ENCODE measurements at places on chromosomes 12 and 14.
A peak's percentile ranks its signal among the peaks of the same experiment; 100 is the strongest.

GRCh38 chr14:95529216-95529615 lies 5.6 kb upstream of the GLRX5 start:
- H3K27ac ChIP-seq = no peak overlapping the region
- peaks cover 33% of the 10 kb centered on the region for H3K4me1 ChIP-seq
- no peaks in the 10 kb centered on the region for H3K27me3 ChIP-seq

- H3K4me1 ChIP-seq = peaks cover 15% of the 10 kb centered on the region
- H3K27ac ChIP-seq = no peak overlapping the region
- H3K4me3 ChIP-seq = no peak overlapping the region
Observed at GRCh38 chr12:130879212-130879686, 7.4 kb downstream of the RAN start.

- H3K27me3 ChIP-seq = no peaks in the 10 kb centered on the region
- H3K4me1 ChIP-seq = no peaks in the 10 kb centered on the region
- H3K4me3 ChIP-seq = no peak overlapping the region
- H3K27ac ChIP-seq = no peak overlapping the region
Observed at GRCh38 chr12:62767946-62768345, 167.0 kb downstream of the PPM1H start.

DNA sequence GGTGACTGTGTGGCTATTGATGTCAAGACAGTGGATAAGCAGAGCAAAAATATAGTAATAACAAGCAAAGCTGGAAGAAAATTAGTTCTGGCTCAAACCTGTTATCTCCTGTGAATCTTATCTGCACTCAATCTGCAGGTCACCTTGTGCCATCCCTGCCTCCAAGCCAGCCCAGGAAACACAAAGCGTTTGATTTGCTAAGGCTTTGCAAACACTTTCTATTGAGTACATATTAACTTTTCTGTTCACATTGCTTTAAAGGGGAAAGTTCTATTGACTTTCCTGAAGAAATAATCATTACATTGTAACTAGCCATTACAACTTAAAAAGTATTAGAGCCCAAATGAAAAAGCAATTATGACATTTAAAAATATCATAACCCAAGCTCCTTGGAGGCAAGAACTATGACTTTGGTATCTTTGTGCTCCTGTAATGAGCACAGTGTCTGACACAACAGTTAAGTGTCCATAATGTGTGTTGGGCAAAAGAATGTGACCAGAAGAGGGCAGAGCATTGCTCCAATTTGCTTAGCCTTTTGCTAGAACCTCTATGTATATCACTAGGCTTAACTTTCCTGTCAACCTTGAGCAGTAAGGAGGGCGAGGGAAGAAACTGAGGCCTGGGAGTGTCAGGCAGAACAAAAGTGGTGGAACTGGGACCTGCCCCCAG lies 24.7 kb downstream of the SERPINA3 start:
- H3K4me1 ChIP-seq = no peaks in the 10 kb centered on the region
- peaks cover 12% of the 10 kb centered on the region for H3K27me3 ChIP-seq
- no peak overlapping the region for H3K4me3 ChIP-seq
- H3K36me3 ChIP-seq = no peaks in the 10 kb centered on the region
- no peak for DNase-seq

DNA sequence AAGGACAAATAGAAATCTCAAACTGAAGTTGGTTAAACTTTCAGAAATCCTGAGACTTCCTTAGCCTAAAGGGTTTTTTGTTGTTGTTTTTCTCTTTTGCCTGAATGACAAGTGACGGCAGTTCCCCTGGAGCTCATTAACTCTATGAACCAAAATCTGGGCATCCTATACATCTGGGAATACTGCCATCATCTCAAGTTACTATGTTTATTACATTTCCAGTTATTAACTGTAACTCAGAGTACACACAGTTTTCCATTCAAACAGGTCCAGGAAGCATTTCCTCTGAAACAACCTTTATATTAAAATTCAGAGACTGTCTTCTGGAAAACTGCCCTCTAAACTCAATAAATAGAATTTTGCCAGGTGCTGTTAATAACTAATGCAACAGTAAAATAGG lies 55.6 kb upstream of the CDKL1 start:
- no peak for DNase-seq
- H3K4me3 ChIP-seq = no peak overlapping the region
- H3K27me3 ChIP-seq = no peaks in the 10 kb centered on the region
- no peak overlapping the region for H3K27ac ChIP-seq
- H3K4me1 ChIP-seq = no peaks in the 10 kb centered on the region

GRCh38 chr12:58529114-58529665 lies 391.1 kb downstream of the LRIG3 start:
- H3K4me1 ChIP-seq = no peaks in the 10 kb centered on the region
- H3K27me3 ChIP-seq = no peaks in the 10 kb centered on the region
- H3K4me3 ChIP-seq = no peak overlapping the region
- H3K27ac ChIP-seq = no peak overlapping the region
- DNase-seq = no peak
- H3K36me3 ChIP-seq = no peaks in the 10 kb centered on the region

DNA sequence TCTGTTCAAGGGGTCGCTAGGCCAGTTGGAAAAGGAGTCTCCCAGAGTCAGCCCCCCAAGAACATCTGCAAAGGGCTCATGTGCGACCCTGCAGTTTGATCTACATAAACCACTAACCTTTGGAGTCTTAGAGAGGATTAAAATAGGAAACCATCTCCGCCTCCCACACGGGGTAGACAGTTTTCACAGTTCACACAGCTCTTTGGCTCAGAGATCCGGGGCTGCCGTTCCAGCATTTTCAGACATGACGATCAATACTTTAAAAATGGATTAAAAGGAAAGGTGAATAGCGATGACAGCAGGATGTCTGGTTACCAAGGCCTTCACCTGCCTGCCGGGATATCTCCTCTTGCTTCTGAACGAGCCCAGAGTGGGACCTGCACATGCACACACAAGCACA lies 59.8 kb upstream of the BCL11B start:
- H3K27ac ChIP-seq = no peak overlapping the region
- no peaks in the 10 kb centered on the region for H3K36me3 ChIP-seq
- no peak overlapping the region for H3K4me3 ChIP-seq
- no peaks in the 10 kb centered on the region for H3K4me1 ChIP-seq
- H3K27me3 ChIP-seq = no peaks in the 10 kb centered on the region
- no peak for DNase-seq

DNA sequence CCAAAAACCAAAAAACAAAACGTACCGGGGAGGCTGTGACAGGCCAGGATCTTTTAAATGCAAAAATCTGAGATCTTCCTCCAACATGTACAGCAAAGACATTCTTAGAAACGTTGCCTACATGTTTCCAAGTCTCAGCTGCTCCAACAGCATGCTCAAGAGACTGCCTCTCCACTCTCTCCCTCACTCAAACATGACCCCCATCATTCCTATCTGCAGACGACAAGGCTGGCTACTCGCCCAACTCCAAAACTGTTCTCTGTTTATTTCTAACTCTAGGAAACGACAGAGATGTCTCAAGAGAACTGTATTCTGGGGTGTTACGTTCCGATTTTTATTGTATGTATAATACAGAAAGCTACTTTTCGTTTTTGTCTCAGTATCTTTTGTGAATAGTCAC lies 57.5 kb upstream of the TMCC3 start:
- H3K27ac ChIP-seq = no peak overlapping the region
- H3K36me3 ChIP-seq = no peaks in the 10 kb centered on the region
- H3K4me1 ChIP-seq = no peaks in the 10 kb centered on the region

DNA sequence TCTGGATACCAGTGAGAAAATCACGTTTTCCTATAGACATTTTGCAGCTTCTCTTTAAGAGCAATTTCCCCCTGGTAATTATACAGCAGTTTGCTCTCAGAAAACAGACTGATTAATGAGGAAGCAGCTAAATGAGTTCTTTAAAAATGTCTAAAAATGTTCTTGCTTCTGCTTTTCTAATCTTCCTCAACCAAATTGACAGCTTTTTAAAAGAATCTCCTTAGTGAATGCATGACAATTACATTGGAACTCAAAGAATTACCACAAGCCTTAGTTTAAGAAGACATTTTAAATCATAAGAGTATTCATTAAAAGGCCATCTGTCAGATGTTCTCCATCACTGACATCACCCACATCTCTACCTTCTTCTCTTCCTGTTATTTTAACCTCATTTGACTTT lies 135.8 kb upstream of the PLXNC1 start:
- no peak overlapping the region for H3K27ac ChIP-seq
- peaks cover 3% of the 10 kb centered on the region for H3K27me3 ChIP-seq
- no peak overlapping the region for H3K4me3 ChIP-seq
- peaks cover 7% of the 10 kb centered on the region for H3K4me1 ChIP-seq
- DNase-seq = no peak

DNA sequence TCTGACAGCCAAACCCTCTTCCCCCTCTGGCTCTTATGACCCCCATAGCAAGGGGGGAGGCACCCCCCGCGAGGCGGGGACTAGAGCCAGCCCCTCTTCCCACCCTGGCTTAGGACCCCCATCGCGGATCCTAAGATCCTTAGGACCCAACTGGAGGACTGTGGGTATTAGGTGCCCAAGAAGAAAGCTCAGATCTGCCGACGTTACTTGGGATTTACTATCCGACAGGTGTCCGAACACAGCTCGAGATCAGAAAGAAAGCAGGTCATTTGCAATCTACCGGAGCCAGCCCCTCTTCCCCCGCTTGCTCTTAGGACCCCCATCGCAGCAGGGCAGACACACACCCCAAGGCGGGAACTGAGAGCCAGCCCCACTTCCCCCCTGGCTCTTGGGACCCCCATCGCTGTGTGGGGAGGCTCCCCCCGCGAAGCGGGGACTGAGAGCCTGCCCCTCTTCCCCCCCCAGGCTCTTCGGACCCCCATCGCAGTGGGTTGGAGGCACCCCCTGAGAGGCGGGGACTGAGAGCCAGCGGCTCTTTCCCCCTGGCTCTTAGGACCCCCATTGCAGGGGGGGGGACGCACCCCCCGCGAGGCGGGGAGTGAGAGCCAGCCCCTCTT lies 46.8 kb downstream of the DDX11 start:
- no peak for DNase-seq
- peaks cover 32% of the 10 kb centered on the region for H3K4me1 ChIP-seq
- no peak overlapping the region for H3K4me3 ChIP-seq
- H3K27me3 ChIP-seq = peaks cover 42% of the 10 kb centered on the region

DNA sequence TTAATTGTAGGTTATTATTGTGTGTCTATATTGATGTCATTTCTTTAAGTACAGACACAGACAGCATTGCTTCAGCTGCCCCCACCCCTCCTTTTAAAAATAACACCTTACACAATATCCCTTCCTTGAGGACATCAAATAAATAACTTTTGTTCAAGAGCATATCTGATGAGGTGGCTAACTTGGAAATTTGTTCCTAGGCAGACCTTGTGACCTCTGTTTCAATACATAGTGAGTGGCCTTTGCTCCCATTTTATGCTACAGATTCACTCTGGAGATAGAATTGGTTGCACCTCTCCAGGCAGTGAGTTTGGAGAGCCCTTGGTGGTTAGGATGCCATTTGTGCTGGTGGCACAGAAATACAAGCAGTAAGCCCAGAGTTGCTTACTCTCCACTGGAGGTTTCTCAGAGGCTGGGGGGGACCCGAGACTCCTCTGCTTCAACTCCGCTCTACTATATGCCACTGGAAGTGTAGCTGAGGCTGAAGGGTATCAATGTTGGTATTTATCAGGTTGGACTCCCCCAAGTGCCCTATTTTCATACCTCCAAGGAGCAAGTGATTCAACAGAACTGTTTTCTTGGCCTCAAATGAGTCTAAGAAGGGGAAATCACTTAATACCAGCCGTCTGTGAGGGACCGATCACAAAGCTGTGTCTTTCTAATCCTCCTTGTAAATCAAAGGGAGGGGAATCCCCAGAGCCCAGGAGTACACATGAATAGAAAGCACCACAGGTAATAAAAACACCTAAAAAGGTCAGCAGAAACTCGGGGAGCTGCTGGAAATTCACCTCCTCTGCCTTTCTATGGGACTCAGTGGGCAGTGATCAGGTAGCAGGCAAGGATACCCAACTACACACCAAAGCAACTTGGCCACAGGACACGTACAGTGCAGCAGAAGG lies 463.1 kb downstream of the RAD51B start:
- peak overlapping the region; percentile 92 for H3K27ac ChIP-seq
- no peak overlapping the region for H3K4me3 ChIP-seq
- DNase-seq = peak; percentile 8

DNA sequence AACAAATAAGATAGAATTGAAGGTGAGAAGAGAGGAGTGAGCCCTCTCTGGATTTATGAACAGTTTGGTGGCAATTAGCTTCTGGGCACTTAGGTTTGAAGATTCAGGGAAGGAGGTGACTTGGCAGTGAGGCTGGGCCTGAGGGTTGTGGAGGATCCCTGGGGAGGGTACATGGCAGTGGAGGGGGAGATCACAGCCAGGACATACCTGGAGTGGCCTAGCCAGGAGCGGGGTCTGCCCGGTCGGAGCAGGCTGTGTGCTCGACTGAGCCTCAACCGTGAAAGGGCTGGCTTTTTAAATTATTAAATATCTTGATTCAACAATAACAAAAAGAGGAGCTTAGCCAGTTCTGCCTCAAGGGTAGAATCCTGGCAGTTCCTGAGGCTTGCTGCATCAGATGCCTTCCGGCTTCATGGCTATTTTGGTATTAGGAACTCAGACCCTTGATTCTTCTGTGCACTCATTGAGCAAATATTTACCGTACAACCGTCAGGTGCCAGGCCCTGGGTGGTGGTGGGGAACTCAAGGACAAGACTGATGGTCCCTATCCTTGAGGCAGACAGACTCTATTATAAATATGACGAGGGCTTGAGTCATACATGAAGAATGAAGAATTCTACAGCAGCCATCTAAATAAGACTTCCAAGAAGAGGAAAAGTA lies 73.4 kb downstream of the SPTB start:
- H3K27me3 ChIP-seq = no peaks in the 10 kb centered on the region
- no peaks in the 10 kb centered on the region for H3K4me1 ChIP-seq
- H3K27ac ChIP-seq = no peak overlapping the region
- H3K36me3 ChIP-seq = no peaks in the 10 kb centered on the region
- H3K4me3 ChIP-seq = no peak overlapping the region

DNA sequence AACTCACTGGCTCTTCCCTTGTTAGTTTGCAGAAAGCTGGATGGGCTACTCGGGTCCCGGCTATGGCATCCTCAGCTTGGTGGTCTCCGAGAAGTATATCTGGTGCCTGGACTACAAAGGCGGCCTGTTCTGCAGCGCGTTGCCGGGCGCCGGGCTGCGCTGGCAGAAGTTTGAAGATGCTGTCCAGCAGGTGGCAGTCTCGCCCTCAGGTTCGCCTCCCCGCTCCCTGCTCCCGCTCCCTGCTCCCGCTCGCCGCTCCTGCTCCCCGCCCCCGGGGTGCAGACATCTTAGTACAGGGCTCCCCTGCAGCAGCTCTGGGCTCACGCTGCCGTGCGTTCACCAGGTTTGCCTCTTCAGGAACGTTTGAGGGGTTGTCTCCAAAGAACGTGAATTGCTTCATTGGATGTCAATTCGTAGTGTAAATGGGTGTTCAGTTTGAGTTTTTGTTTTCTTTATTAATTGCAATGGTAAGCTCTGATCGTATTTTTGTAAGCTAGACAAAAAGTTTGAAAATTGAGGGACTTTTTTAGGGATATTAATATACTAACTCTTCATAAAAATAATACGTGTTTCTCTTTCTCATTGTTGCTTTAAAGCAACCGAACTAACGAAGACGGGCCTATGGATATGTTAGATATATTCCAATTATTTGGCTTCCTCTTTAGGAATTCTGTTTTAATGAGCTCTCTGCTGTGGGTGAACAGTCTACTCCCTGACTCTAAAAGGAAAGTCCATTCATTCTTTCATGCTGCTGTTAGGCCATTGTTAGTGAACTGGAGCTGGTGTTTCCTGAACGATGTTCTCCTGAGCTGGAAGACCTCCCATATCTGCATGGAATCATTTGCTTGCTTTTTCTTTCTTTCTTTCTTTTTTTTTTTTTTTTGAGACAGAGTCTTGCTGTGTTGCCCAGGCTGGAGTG lies 71.3 kb downstream of the ANKRD9 start:
- no peak overlapping the region for H3K27ac ChIP-seq
- DNase-seq = peak; percentile 32
- H3K27me3 ChIP-seq = no peaks in the 10 kb centered on the region
- no peaks in the 10 kb centered on the region for H3K4me1 ChIP-seq

GRCh38 chr12:23596568-23596967 lies 352.9 kb downstream of the SOX5 start:
- H3K4me3 ChIP-seq = no peak overlapping the region
- H3K27ac ChIP-seq = no peak overlapping the region
- H3K27me3 ChIP-seq = no peaks in the 10 kb centered on the region

All from T-cell (primary cell).